ENCODE measurements at places on chromosomes 7 and 10. TPM values are rescaled to one million over a fixed set of nuclear protein-coding genes. Genes with fewer than 3 reads are reported as not detected.

DNA sequence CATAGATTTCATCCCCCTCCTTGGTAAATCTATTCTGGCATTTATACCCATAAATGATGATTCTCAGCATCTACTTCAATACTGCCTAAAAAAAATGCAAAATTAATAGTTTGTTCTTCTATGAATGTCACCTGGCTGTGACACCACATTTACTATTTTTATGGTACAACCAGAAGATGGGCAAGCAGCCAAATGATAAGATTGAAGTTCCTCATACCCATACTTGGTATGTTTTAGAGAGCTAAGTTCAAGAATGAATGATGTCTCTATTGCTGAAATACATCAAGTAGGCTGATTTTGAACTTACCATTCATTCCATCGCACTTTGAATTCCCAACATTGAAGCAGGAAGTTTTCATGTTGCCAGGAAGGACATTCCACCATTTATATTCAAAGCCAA is 134.2 kb downstream of the ELAPOR2 start:
- no peak for DNase-seq

- DNase-seq: no peak
Measured at GRCh38 chr7:106225856-106226255, 58.9 kb downstream of the NAMPT start.

DNA sequence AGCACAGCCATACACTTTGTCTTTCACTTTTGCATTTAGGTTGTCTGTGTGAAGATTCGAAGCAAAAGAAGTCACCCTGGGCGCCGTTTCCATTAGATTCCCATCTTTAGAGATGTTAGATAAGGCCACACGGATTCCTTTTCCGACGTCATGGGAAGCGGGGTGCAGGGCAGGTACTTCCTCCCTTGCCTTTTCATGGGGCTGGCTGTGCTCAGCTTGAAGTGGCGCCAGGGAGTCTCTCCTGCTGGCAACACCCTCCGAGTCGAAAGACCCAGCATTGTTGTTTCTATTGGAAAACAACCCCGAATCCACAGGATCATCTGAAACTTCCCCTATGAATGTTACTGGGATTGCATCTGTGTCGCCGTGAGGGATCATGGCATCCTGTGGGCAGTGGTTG is 246.4 kb upstream of the GRB10 start:
- DNase-seq: no peak

Gene KCNK18
- total RNA-seq: not detected

Gene ELN
- not detected for total RNA-seq

Gene CYP3A4
- total RNA-seq: not detected

Gene BLNK
- not detected for total RNA-seq

Measured in activated CD8-positive, alpha-beta T cell treated with anti-CD3 and anti-CD28 coated beads, Interleukin-2, amount 10 ng/mL, durations not matched to agents 7 days and 5 days (primary cell).